Stimulated activated CD8-positive, alpha-beta memory T cell treated with anti-CD3 and anti-CD28 coated beads, Interleukin-2, amount 100 ng/mL, for 1 hour (primary cell): ENCODE measurements at places on chromosomes 16 and 17.

- no peak for DNase-seq
Measured at GRCh38 chr17:19327031-19327783, 35.3 kb downstream of the B9D1 start.

DNA sequence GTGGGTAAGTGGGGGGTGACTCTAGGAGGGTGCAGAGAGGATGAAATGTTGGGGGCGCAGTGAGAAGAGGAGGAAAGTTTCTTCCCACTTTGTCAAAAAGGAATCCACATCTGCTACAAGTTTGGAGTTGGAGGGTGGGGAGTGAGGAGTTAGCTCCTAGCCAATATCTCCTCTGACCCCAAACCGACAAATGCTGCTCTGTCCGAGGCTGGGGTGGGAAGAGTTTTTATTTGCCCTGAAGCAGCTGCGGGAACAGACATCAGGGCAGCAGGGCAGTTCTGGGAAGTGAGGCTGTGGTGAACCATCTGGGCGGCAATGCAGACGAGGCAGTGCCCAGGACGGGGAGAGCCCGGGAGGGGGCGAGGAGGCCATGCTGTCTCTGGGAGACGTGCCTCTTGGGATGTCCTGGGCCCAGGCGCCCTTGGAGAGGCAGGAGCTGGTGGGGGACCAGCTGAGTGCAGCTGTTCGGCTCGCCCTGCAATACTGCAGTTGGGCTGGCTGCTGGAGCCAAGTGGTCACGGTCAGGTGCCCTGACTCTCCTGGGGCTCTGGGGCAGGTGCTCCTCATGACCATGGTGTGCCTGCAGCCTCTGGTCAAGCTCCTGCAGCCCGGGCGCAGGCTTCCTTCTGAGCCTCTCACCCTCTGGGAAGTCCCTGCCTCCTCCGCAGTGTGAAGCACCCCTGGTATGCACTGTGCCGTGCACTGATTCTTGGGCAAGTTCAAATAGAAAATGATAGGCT, 6.4 kb upstream of the SOCS3 start:
- DNase-seq = no peak

DNA sequence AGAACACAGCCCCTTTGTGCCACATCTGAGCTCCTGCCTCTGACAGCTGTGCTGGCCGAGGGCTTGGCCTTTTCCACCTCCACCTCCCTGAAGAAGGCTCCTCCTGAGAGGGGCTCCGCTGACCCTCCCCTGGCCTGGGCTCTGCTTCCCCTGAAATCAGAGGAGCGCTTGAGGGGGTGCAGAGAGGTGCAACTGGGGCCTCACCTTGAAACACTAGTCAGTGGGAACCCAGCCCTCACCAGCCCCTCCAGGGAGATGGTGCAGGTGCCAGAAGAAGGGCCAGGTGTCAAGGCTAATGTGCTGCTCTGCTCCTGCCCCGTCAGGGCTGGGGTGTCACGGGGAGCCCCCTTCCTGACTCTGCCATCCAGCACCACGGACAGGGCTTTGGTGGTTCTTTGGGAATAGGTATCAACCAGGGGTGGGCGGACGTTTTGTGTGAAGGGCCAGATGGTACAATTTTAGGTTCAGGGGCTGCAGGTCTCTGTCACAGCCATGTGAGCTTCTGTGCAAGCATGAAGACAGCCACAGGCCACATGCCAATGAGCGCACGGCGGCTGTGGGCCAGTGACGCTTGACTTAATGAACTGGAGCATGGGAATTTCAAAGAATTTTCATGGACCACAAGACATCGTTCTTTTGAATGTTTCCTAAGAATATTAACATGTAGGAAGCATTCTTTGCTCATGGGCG, 2.1 kb upstream of the ZG16B start:
- DNase-seq = no peak

DNA sequence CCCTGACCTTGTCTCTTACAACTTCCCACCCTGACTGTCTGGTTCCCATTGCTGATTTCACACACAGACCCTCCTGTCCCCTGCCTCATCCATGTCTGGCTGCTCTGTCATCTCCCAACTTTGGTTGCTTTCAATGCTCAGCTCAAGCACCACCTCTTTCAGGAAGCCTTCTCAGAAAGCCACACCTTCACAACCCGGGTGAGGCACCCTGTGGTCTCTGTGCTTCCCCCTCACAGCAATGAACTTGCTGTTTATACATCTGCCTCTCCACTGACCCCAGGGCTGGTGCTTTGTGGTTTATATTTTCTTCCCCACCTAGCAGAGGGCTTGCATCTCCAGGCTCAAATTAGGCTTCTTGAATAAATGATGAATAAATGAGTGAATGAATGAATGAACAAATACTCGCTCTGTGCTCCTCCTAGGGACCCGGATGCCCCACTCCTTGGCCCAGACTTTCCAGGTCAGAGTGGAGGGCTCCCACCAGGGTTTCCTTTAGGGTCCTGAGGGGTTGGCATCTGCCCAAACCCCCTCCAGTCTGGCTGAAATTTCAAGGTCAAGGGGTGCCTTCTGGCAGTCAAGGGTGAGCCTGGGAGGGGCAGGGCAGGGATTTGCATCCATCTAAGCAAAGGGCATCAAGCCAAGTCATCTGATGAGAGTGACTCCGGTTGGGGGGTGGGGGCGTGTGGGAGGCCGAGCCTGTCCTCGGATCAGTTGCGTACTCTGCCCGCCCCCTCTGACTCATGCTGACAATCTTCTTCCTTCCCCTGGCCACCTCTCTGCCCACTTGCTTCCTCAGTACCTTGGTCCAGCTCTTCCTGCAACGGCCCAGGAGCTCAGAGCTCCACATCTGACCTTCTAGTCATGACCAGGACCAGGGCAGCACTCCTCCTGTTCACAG, at the start of gene ITGAX:
ITGAX (plus strand) TSS at position 783 of the 898 bp plus-strand sequence; CDS start at position 862, 79 bp downstream.
- no peak for DNase-seq

- no peak for DNase-seq
Measured at GRCh38 chr17:79290726-79291125, 216.1 kb downstream of the ENGASE start.

DNA sequence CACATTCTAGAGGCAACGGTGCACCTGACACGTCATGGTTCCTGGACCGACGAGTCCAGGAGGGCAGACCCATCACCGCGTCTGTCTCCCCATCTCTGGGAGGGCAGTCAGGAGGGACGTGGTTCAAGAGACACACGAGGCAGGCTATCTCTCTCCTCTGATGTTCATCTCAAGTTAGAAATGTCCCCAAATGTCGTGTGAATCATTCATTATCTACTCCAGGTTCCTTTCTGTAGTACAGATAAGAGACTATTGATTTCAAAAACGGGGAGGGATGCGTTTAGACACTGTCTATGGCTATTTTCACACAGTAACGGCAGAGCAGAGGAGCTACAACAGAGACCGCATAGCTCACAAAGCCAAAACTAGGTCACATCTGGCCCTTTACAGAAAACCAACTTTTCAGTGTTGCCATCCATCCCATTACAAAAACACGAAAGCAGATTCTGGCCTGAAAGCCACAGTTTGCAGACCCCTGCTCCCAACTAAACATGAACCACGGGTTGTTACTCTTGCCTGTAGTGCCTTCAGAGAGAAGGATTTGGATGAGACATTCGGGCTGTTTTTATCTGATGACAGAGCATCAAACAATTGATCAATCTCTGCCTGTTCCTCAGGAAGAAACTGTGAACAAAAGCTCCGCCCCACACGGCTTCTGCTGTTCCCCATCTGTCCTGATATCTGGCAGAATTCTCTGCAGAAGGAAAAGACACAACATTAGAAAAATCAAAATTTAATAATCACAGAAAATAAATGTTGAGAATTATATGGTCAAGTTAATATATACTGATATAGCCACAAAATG, 6.8 kb downstream of the MEAK7 start:
- DNase-seq = no peak

DNA sequence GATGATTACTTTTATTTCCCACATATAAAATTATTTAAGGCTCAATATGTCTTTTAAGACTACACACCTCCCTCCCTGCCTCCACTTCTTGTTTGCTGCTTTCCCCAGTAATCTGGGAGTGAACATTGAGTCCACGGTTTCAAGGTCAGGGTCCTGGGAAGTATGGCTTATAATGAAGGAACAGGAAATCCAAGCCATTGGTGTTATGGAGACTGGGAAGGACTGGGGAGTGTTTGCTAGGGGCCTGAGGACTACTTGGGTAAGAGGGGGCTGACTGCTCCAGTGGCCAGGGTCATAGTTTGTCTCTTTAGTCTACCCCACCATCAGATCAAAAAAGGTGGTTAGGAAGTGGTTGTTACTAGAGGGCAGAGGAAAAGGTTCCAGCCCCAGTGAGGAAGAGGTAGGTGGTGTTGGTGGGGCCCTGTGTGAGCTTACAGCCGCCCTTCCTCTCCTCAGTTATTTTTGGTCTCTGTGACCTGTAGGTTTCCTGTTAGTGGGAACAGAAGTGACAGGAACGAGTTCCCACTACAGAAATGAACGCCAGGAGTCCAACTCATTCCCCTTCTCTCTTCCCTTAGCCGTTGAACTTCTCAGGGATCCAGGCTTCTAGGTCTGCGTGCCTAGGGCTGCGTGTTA, 742 bp upstream of the SLC16A13 start:
- no peak for DNase-seq

GRCh38 chr16:88743693-88744576, 37.6 kb downstream of the CTU2 start:
- peak; percentile 65 for DNase-seq

- no peak for DNase-seq
Measured at GRCh38 chr17:57869617-57870282, 19.9 kb upstream of the MRPS23 start.

- DNase-seq = no peak
Measured at GRCh38 chr17:82301916-82302567, 15.4 kb downstream of the CD7 start.

- DNase-seq = no peak
Measured at GRCh38 chr17:49108318-49108717, 24.3 kb upstream of the B4GALNT2 start.

- no peak for DNase-seq
Measured at GRCh38 chr16:88317613-88317965, 65.2 kb upstream of the ZNF469 start.

- DNase-seq = no peak
Measured at GRCh38 chr17:56638591-56639051, 45.1 kb downstream of the NOG start.

DNA sequence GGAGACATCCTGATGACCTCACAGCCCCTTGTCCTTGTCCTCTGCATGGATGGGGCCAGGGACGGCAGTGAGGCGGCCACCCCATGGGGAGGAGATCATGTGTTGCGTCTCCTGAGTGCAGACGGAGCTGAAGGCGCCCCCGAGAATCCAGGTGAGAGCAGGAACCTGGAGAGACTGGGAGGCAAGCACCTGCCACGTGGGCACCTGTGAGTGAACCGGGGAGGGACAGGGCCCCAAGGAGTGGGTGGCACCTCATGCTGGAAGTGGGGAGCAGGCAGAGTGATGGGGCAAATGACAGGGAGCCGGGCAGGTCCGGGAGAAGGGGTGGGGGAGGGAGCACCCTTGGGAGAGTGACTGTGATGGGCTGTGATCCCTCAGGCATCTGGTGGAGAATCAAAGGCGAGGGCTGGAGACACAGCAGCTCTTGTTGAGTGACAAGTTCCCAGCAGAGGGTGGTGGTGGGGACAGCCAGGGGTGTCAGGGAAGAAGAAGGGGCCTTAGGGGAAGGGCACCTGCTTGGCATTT, 174.3 kb upstream of the CHMP6 start:
- DNase-seq = no peak

GRCh38 chr17:35934760-35935159, 4.2 kb upstream of the RDM1 start:
- no peak for DNase-seq

DNA sequence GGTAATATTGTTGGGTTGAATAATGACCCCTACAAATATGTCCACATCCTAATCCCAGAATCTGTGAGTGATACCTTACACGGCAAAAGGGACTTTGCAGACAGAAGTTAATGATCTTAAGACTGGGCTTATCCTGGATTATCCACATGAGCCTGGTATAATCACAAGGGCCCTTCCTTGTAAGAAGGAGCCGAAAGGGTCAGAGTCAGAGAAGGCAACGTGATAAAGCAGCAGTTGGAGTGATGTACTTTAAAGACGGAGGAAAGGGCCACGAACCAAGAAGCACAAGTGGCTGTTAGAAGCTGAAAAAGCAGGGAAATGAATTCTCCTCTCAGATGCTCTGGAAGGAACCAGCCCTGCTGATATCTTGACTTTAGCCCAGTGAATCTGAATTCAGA, 137.8 kb downstream of the UTP18 start:
- no peak for DNase-seq

DNA sequence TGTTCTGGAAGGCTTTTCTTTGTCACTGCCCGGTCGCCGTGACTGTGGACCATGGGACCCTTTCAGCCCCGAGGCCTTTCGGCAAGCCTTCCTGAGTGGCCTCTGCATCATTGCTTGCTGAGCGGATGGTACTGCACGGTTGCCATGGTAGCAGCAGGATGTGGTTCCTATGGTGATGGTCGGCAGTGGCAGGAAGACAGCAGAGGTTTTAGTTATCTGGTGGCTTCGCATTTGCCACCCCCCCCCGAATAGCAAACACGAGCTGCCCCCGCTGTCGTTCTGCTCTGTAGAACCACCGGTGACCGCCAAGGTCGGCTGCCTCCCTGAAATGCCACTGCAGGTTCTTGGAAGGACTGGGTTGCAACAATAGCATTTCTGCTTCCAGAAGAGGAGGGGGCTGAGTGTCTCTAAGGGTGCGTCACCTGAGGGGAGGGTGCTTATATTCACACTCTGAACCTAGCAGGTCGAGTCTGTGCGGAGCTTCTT, 76.6 kb downstream of the CMIP start:
- peak; percentile 68 for DNase-seq

DNA sequence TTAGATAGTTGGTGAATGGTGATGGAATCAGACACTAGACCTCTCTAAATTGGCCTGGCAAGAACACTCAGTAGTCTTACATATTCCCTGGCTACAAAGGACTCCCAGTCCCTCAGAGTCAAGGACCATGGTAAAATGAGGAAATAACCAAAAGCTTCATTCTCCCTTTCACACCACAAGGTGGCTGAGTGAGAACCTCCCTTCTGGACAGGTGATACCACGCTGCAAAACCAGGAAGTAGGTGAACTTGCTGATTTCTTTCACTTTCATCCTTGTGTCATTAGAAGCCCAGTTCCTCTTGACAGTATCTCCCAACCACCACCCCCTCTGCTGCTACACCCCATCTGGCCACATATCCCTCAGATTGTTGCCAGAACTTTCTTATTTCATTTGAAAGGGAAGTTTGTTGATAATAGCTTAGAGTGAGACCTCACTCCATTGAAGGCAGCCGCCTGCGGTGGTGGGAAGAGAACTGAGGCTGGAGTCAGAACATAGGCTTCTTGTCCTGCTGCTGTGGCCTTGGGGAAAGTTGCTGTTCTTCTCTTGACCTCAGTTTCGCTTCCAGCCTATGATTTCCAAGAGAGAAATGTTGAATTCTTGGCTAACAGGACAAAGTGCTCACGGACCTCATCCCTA, 290.6 kb upstream of the CCL2 start:
- no peak for DNase-seq
